DMS 273 treated with DMSO at 0.1 percent for 48 hours (cell line): ENCODE measurements at places on chromosomes 5 and 9.

- no peak for DNase-seq
Observed at GRCh38 chr9:114696814-114697544, 15.0 kb upstream of the TEX48 start.

DNA sequence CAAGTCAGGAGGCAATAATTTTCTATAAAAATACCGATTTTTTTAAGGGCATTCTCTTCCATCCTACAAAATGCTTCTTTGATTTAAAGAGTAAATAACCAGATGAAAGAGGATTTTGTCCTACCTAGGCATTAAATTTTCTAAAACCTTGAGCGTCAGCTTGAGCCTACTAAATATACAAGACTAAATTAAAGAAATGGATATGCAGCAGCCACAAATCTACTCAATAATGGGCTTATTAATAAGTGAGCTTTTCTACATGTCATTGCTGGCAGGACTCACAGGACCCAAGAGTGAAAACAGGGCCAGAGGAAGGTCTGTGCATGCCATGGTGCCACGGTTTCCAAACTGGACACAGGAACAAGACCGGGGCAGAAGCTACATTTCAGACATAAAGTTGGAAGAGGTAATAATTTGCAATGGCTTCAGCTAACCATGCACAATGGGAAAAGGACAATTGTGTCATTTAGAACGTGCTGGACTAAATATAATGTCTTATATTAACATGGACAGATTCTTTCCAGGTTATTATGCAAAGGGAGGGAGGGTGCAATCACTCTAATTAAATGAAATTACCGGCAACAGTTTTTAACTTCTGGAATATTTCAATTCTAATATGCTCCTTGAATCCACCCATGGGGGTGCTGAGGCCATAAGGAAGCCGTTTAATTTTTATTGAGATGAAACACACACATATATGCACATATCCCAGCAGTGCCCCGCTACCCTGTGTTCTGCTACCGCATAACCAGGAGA, 5.2 kb downstream of the WHRN start:
- DNase-seq: no peak

DNA sequence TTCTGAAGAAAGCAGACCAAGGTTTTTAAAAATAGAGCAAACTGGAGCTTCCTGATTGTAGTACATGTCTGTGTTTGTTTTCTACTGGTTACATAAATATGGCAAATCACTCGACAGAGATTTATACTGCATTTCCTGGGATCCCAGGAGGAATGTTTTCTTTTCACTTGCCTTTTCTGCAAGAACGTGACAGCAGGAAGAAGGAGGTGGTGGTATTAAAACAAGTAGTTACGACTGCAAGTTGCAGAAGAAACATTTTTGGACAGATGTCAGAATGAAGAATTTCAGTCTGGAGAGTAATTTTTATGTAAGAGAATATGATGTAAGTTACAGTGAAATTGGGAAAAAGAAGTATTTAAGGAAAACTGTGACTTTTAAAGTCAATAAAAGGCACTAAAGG, 253.7 kb upstream of the NFIL3 start:
- no peak for DNase-seq

DNA sequence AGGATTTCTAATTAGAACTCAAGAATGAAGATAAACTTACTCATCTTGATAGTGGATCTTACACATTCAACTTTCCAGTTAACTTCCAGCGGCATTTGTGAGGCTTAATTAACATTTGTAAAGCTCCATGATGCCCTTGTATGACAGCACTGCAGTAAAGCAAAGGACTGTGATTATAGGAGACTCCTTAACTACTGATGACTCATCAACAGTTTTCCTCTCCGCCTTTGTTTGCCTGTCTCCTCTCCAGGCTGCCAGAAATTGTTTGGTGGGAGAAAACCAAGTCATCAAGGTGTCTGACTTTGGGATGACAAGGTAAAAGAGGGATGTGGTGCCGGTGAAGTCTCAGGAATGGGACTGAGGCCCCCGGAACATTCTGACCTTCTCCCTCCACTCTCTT, 20.4 kb upstream of the CYFIP2 start:
- DNase-seq: no peak

- DNase-seq: no peak
Observed at GRCh38 chr5:169652057-169652456, 15.0 kb downstream of the DOCK2 start.

- DNase-seq: no peak
Observed at GRCh38 chr5:107184871-107185270, 485.9 kb downstream of the EFNA5 start.

GRCh38 chr5:173670791-173671120, 54.3 kb upstream of the BOD1 start:
- DNase-seq: no peak

- DNase-seq: no peak
Observed at GRCh38 chr9:106962122-106962521, 99.2 kb downstream of the ZNF462 start.

GRCh38 chr9:130451004-130451390, 6.2 kb downstream of the ASS1 start:
- no peak for DNase-seq

GRCh38 chr5:126355940-126356339, 67.3 kb upstream of the GRAMD2B start:
- no peak for DNase-seq

DNA sequence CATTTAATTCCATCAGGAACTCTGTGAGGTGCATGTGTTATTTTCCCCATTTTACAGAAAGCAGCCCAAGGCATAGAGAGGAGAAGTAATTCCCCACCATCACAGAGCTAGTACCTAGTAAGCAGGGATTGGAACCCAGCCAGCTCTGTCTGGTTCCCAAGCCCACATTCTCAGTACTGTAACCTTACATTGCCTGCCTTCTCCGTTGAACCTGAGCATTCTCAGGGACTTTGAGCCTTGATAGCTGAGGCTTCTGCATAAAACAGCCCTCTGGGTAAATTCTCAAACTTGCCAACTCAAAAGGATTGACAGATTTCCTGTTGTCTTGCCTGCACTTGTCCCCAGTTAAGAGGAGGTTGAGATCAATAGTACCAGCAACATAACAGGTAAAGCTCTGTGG, 9.2 kb upstream of the GLE1 start:
- no peak for DNase-seq

- DNase-seq: peak; percentile 38
Observed at GRCh38 chr9:121699571-121700164, 48.2 kb downstream of the DAB2IP start.

DNA sequence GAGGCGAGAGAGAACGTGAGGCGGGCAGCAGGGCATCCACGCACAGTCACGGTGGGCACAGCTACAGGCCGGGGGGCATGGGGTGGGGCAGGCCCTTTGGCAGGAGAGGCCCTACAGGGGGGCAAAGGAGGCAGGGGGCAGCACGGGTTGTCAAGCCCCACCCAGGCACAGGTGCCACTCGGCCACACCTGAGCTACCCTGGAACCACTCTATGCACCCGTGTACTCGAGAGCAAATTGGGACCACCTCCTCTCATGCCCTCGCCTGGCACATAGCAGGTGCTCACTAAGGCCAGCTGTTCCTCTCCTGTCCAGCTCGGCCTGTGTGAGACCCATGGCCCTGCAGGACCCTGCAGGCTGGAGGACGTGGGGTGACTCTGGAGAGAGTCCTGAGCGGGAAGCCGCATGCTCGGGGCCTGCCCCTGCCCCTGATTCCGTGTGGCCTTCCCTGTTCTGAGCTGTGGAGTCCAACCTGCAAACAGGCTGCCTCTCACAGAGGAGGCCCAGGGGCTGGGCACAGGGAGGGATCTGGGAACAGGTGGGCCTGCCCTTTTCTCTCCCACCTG, 31.4 kb upstream of the SARDH start:
- DNase-seq: no peak
